ENCODE measurements at places on chromosomes 3 and 15.

GRCh38 chr3:114290911-114291901 is 2.6 kb upstream of the TIGIT start:
- DNase-seq, result peak; percentile 89

DNA sequence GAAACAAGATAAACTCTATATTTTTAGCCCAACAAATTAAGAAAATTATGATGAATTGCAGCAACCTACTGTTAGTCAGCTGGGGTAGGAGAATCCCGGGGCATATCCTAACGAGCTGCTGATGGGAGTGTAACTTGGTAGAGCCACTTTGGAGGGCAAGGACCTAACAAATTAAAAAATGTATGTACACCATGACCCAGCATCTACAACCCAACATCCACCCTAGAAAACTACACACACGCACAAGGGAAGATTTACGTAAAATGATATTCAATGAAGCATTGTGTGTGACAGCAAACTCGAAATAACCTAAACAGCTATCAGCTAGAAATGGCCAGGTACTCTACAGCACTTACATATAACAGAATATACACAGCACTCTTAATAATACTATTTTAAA is 1.9 kb downstream of the BCL2A1 start:
- DNase-seq, result no peak

GRCh38 chr15:52789601-52790168 is 451 bp downstream of the ONECUT1 start:
- no peak for DNase-seq

- DNase-seq, result no peak
These were observed 18.3 kb downstream of the FBXO22 start for GRCh38 chr15:75921732-75922703.

DNA sequence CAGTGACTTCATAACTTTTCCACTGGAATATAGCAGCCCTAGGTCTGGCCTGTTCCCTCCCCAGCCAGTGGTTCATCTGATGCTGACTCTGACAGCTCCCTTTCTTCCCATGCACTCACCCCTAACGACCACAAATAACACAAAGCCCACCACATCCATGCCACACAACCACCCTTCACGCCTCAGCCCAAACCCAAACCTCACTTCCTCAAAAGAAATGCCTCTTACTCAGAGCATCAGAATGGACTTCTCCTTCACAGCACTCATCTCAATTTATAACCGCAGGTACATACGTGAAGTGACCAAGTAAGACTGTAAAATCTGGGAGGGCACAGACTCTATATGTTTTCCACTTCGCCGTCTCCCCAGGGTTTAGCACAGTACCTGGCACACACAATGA is 1.1 kb downstream of the RBSN start:
- no peak for DNase-seq

All from stimulated activated CD4-positive, alpha-beta T cell treated with anti-CD3 and anti-CD28 coated beads, Interleukin-12 subunit alpha, Interleukin-12 subunit beta, amount 100 ng/mL, for 4 hours (primary cell).